Stimulated activated CD4-positive, alpha-beta T cell treated with anti-CD3 and anti-CD28 coated beads, TNF-alpha, amount 100 ng/mL, for 24 hours (primary cell): ENCODE measurements at places on chromosomes 2 and 18.
A peak's percentile ranks its signal among the peaks of the same experiment; 100 is the strongest.

GRCh38 chr2:182144776-182145165 is 159.1 kb downstream of the PPP1R1C start:
- DNase-seq: no peak

GRCh38 chr2:145777914-145778313 is 1258.0 kb upstream of the ZEB2 start:
- DNase-seq: no peak

DNA sequence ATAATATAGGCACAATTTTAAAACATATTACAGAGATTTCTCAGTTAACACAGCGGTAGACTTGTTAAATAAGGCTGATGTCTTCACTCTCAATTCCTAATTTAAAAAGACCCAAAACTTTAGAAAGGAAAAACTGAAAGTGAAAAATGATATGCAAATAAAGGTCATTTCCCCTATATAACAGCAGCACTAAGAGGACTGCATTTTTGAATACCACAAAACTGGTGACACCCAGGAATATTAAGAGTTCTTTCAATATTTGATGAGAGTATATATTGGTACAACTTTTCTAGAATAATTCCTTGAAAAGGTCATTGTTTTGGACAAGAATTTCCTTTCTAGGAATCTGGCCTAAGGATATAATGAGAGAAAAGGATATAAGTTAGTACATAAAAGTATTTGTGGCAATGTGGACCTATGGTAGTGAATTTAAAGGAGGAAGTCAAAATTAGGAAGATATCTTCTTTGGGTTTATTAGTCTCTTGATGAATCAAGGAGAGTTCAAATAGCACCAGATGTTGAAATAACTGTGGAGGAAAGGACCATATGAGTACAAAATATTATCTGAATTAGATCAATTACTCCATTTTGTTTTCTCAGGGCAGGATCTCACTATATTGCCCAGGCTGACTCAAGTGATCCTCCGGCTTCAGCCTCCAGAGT is 70.3 kb downstream of the TMEM237 start:
- DNase-seq: no peak

- no peak for DNase-seq
Observed at GRCh38 chr18:50902797-50903196, 23.9 kb downstream of the ME2 start.

GRCh38 chr18:63119647-63120046 is 199.9 kb downstream of the BCL2 start:
- DNase-seq: no peak

GRCh38 chr2:150485871-150486538 is 1.5 kb downstream of the RND3 start:
- DNase-seq: no peak

GRCh38 chr18:56119681-56120080 is 518.7 kb downstream of the TXNL1 start:
- DNase-seq: no peak

GRCh38 chr2:174335254-174335987 is 667 bp downstream of the SP9 start:
- DNase-seq: no peak

DNA sequence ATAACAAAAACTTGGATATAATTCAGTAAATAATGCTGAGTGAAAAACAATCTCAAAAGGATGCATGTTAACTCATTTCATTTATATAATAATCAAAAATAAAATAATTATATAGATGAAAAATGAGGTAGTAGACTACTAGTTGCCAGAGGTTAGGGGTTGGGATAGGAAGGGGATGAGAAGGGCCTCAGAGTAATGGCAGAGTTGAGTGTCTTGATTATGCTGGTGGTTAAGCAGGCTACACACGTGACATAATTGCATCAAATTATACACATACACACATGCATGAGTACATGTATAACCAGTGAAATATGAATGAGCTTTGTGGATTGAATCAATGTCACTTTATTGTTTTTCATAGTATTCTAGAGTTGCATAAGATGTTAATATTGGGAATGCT is 201.0 kb downstream of the RIT2 start:
- DNase-seq: no peak

GRCh38 chr2:210861038-210861665 is 304.8 kb downstream of the CPS1 start:
- DNase-seq: no peak

DNA sequence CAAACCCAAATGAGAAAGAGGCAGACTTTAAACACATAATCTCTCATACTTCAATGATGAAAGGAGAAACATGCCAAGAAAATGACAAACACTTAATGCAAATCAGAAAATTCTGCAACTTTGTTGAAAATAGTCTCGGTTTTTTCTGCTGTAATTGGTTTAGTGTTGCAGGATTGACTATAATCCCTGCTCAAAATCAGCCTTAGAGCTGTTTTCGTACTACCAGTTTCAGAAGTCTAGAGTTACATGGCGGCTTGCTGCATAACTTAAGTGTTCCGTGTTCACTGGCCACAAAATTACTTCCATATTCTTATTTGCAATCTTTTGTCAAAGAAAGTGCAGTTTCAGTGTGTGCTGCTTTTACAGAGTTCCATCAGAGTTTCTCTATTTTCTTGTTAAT is 48.9 kb upstream of the ITGAV start:
- DNase-seq: no peak

DNA sequence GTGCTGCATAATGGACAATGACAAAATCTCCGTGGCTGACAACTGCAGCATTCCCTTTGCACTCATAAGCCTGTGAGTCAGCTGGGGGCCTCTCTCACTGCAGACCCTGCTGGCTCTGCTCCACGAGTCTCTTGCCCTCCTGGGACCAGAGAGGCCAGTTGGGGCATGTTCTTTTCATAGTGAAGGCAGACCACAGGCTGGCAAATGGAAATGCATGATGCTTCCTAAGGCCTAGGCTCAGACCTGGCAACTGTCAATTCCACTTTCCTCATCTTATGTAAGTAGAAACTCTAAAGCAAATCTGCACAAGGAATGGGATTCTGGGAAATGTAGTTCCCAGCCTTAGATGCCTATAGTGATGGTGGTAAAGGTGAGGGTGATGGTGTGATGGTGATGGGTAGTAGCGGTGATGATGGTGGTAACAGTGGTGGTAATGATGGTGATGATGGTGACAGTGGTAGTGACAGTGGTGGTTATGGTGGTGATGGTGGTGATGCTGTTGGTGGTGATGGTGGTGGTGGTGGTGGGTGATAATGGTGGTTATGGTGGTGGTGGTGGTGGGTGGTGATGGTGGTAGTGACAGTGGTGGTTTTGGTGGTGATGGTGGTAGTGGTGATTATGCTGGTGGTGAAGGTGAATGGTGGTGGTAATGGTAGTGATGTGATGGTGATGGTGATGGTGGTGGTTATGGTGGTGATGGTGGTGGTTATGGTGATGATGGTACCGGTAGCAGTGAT is 185.8 kb upstream of the ARL4C start:
- no peak for DNase-seq

GRCh38 chr2:234978466-234979203 is 26.8 kb downstream of the SH3BP4 start:
- DNase-seq: no peak

DNA sequence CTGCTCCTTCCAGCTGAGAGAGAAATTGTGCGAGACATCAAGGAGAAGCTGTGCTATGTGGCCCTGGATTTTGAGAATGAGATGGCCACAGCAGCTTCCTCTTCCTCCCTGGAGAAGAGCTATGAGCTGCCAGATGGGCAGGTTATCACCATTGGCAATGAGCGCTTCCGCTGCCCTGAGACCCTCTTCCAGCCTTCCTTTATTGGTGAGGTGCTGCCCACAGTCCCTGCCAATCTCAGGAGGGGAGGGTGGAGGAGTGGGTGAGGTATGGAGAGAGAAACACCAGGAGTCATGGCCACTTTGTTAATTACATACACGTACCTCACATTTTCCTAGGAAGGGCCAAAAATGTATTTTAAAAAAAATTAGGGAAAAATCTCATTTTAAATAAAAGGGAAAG is 12.0 kb upstream of the DGUOK start:
- DNase-seq: no peak

GRCh38 chr2:28137221-28137620 is 246.7 kb downstream of the BABAM2 start:
- DNase-seq: no peak

- DNase-seq: no peak
Observed at GRCh38 chr2:218332288-218332687, 24.4 kb upstream of the CATIP start.

- DNase-seq: no peak
Observed at GRCh38 chr2:42192652-42193566, 23.8 kb downstream of the EML4 start.

GRCh38 chr2:10087360-10087759 is 7.1 kb upstream of the CYS1 start:
- DNase-seq: no peak

DNA sequence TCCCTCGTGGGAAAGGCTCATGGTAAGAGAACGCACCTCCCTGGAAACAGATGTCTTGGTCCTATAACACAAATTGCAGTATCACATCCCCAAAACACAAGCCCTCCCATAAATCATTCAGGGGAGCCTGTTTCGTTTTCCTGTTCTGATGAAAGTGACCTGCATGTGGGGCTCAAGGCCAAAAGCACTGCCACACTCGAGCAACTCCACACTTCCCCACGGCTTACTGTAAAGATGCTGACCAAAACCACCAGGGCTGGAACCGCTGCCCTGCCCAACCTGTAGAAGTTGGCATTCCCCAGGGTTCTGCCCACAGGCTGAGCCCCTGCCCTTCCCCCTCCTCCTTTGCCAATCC is 139.7 kb downstream of the BCL11A start:
- DNase-seq: no peak

DNA sequence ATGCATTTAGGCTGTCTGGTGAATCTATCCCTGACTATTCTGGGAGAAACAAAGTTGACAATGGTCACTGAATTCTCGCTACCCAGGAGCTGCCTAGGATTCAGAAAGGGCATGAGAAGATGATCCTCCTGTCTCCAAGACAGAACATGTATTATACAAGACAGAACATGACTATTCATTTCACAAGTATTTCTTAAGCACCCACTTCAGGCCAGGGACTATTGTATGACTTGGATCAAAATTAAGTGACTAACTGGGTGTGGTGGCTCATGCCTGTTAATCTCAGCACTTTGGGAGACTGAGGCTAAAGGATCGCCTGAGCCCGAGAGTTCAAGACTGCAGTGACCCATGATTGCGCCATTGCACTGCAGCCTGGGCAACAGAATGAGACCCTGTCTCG is 235.8 kb upstream of the RAB12 start:
- DNase-seq: no peak

DNA sequence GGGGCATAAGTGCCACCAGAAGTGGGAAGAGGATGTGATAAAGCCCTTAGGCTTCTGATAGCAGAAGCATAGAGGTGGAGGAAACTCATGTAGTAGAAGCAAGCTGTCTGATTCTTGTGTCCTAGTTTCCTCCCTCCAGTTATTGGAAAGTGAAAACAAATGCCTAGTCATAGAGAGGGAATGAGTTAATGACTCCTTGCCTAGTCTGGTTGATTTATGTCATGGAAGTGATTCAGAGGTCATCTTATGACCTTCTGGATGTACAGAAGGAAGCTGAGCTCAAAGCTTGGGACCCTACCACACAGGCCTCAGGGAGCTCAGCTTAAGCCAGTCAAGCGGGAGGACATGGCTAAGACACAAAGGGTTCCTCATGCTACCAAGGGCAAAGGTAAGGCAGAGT is 232.2 kb downstream of the THSD7B start:
- DNase-seq: no peak

- no peak for DNase-seq
Observed at GRCh38 chr2:169980001-169980400, 152.7 kb downstream of the UBR3 start.

DNA sequence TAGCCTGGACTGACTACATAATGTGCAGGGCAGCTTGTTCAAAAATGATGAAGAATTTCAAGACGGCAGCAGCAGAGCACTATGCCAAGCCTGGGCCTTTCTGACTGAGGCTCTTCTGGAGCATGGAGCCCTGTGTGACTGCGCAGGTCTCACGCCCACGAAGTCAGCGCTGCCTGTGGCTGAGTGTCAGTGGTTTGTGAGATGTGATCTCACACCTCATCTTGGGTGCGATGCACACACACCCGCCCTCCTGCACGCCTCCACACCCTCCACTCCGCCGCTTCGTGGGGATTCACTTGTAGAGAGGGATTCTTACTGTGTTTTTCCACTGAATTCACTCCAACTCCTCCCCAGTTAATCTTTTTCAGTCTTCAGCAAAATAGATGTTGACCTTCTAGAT is 103.9 kb downstream of the VIT start:
- DNase-seq: peak; percentile 12
